Caki2 (cell line): ENCODE measurements at places on chromosomes 7 and 10. TPM values are rescaled to one million over a fixed set of nuclear protein-coding genes. Genes with fewer than 3 reads are reported as not detected.

The TMEM72 gene
- total RNA-seq = 1.5 TPM in 1 of 2 replicates, not detected in the other

The ELFN1 gene
- not detected in 2 replicates for total RNA-seq

The PBLD gene
- total RNA-seq = 0.78 and 1.4 TPM in 2 replicates

The ADO gene
- total RNA-seq = 48.4 and 50.6 TPM in 2 replicates

The OR2A12 gene
- total RNA-seq = not detected in 2 replicates
